Renal cortex interstitium (tissue), 15 donors: ENCODE measurements at places on chromosomes 13 and 19. TPM values are rescaled to one million over a fixed set of nuclear protein-coding genes. Genes with fewer than 3 reads are reported as not detected.

CAMSAP3 gene
- polyA plus RNA-seq: 16.4 TPM

IL11 gene
- 0.84 TPM for polyA plus RNA-seq

AP1M1 gene
- 54.3 TPM for polyA plus RNA-seq

PODNL1 gene
- polyA plus RNA-seq: 1.2 TPM

KANK2 gene
- 115 TPM for polyA plus RNA-seq

GRCh38 chr13:57030671-57031070 is 110.0 kb upstream of the PRR20A start:
- DNase-seq: no peak

- no peak for DNase-seq
These were observed 42.6 kb upstream of the TPM4 start for GRCh38 chr19:16033721-16034120.

GRCh38 chr19:40089462-40089861 is 1.3 kb downstream of the ZNF780A start:
- DNase-seq: no peak

GRCh38 chr19:3506384-3507340 is 551 bp downstream of the FZR1 start:
- no peak for DNase-seq
